ENCODE measurements at places on chromosomes 11 and 22.

GRCh38 chr11:15884777-15885540 is 471.4 kb downstream of the SOX6 start:
- DNase-seq: no peak

DNA sequence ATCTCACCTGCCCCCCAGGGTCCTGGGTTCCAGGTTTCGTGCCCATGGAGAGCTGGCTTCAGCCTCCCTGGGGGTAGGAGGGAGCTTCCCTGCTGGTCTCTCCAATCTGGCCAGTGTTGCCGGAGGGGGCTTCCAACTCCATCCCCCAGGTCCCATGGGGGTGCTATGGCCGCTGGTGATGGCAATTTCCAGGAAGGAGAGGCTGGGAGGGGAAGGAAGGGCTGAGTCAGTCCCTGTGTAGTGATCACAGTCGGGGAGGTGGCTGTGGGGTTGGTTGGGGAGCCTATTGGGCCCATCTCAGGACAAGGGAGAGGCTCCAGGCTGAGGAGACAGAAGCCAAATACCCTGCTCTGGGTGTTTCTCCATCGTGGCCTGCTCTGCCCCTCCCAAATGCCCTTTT is 5.7 kb upstream of the CDC42EP2 start:
- no peak for DNase-seq

DNA sequence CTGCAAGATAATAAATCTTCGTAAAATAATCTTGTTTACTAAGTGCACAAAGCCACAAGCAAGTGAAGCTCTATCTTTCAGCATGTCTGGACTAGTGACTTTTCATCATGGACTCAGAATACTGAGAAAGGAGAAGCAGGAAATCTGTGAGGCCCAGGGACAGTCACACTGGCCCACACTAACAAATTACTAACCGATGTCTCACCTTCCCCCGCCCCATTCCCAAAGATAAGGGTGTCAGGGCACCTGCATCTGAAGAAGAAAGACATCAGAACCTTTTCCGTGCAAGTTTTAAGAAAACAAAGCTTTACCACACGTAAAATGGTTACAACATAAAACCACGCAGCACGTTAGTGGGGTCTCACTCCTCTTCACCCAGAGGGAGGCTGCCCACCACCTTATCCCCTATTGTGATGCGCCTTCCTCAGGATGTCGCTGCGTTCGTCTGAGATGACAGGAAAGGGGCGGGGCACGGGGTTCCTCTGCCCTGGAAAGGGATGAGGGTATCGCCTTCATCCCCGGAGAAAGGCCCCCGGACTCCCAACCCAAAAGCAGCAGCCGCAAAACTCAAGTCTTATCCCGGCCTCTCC is 616 bp downstream of the BTBD10 start:
- peak; percentile 66 for DNase-seq

- DNase-seq: peak; percentile 10
Observed at GRCh38 chr22:19882446-19883381, 28.0 kb upstream of the GNB1L start.

- DNase-seq: no peak
Observed at GRCh38 chr11:76317296-76317695, 63.6 kb downstream of the THAP12 start.

DNA sequence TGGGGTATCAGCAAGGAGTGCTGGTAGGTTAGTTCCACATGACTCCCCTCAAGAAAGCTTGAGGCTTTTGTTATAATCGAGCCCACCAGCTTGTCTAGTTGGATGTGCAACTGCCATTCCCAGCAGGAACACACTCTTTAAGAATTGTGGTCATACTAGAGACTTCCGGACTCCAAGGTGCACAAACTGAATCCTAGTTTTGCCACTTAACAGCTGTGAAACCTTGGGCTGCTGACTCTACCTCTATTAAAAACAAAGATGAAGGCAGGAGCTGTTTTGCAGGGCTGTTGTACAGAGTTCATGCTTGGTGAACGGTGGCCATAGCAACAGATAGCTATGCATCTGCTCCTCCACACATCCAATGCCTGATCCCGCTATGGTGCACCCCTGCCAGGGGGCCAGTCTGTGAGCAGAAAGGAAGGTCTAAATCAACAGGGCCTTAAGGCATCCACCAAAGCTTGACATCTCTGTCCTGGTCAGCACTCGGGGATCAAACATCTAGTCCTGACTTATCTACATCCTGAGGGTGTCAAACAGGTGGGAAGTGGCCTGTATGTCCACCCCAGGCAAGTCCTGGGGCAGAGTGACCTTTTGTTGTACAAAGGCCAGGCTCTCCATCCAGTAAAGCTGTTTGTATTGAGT is 36.4 kb downstream of the DKK3 start:
- DNase-seq: no peak

DNA sequence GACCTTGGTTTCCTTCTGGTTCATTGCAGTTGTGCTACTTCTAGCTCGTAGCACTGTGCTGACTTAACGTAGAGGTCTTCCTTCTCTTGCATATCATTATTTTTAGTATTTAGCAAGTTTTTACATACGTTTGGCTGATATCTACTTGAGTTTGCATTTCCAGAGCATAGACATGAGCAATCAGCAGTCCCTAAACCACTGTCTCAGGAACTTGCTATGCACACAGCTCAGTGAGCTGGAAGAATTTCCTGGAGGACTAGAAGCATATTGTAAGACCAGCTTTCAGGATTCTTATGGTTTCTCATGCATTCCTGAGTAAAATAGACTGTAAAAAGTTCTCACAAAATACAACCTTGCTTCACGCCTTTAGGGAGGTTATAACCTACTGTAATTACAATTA is 226.7 kb upstream of the PDGFD start:
- no peak for DNase-seq

DNA sequence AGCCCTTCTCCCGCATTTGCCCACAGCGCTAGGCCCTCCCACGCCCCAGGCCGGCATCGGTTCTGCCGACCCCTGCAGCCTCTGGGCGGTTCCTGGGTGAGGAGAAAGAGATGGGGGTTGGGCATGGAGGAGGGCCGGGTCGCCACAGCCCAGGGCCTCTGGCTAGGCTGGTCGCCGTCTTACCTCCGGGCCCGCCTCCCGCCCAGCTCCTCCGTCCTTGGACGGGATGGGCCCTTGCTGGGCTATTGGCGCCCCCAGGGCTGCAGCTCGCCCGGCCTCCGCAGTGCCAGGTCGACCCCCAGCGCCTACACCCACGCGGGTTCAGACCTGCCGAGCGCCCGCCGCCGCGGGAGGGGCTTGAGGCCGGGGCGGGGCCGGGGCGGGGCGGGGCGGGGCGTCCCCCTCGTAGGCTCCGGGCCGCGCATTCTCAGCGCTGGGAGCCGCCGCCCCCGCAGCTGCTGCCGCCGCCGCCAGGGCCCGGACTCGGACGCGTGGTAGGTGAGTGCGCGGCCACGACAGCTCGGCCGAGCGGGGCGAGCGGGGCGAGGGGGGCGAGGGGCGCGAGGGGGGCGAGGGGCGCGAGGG is at the start of gene CD151:
Gene CD151 (plus strand): TSS at position 424 of the 585 bp plus-strand sequence. CDS start 3,118 bp downstream, outside the sequence.
- peak; percentile 60 for DNase-seq

GRCh38 chr22:41062146-41062545 is 30.2 kb upstream of the EP300 start:
- no peak for DNase-seq

- no peak for DNase-seq
Observed at GRCh38 chr22:24024354-24024753, 13.2 kb downstream of the CABIN1 start.

DNA sequence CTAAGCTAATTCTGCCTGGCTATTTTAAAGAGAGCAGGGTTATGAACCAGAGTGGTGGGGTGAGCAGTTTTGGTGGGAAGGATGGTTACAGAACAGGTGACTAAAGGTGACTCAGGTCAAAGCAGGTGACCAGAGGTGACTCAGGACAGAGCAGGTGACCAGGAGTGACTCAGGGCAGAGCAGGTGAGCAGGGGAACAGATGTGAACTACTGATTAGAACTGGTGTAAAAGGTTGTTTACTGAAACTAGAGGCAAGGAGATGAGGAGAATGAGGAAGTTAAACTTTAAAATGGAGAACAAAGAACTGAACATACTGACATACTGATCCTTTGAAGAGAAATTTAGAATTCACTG is 15.4 kb upstream of the HYLS1 start:
- no peak for DNase-seq

DNA sequence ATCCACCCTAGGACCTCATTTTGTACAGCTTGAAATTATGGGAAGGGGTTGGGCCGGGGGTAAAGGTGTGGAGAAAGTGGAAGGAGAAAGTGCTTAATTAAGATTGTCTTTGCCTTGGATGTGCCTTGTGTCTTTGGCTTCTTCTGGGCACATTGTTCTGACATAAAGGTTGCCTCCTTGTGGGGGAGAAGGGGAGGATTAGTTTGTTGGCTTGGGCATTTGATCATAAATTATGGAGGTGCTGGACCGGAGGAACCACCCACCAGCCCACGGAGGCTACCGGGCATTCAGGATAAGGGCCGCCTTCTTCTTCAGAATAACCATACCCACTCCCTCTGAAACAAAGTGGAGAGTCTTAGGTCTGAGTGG is 1.3 kb downstream of the PAFAH1B2 start:
- DNase-seq: no peak

DNA sequence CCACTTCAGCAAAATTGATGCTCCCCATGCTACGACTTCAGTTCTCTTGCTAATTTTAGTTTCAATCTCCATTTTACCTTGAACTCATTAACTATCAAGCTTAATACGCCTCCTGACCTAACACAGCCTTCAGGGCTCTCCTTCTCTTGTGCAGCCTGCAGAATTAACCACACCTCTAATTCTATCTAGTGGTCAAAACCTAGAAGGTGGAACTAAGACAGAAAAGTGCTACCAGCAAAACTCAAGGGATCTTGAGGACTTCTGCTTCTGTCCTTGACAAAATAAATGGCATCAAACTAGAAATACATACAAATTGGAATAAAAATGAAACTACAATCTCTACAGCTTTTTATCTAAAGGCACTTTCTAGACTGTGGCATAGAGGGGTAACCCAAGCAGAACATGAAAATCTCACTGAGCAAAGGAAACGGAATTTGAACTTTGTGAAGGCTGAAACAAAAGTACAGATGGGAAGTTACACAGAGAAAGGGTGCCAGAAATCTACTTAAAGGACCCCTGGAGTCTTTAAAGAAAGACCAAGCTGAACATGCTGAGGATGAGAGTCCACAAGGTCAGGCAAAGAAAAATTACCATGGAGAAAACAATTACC is 10.7 kb downstream of the CWF19L2 start:
- no peak for DNase-seq

GRCh38 chr22:30667494-30668385 is at the start of gene DUSP18:
Gene DUSP18, minus strand, starts transcription at chr22:30667875. Its CDS starts 3,872 bp downstream, at chr22:30664003.
- DNase-seq: peak; percentile 99

- DNase-seq: no peak
Observed at GRCh38 chr11:102026217-102026616, 21.0 kb upstream of the CFAP300 start.

All from activated T-cell treated with anti-CD3 and anti-CD28 coated beads, Interleukin-2, amount 50 U/mL, for 1 hour (primary cell).